Stimulated activated CD4-positive, alpha-beta T cell treated with anti-CD3 and anti-CD28 coated beads, Interleukin-15, amount 100 ng/mL, for 1 hour (primary cell): ENCODE measurements at places on chromosomes 16 and 17.

GRCh38 chr17:4001048-4001590 lies 36.9 kb upstream of the ATP2A3 start:
- no peak for DNase-seq

GRCh38 chr16:85573696-85574641 lies 39.2 kb upstream of the GSE1 start:
- DNase-seq: no peak

DNA sequence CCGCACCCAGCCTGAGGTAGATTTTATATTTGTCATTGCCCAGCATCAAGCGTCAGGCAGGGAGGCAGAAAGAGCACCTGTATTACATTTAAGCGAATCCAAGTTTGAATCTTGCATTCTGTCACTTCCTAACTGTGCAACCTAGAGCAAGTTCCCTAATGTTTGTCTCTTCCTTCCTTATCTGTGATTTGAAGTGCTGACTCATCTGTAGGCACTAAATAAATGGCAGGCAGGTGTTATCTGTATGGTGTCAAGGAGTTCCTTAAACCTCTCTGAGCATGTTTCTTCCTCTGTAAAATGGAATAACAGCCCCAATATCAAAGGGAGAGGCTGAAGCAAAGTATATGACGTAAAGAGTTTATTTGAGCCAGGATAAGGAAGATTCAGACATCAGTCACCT lies 24.3 kb downstream of the GP2 start:
- DNase-seq: no peak

DNA sequence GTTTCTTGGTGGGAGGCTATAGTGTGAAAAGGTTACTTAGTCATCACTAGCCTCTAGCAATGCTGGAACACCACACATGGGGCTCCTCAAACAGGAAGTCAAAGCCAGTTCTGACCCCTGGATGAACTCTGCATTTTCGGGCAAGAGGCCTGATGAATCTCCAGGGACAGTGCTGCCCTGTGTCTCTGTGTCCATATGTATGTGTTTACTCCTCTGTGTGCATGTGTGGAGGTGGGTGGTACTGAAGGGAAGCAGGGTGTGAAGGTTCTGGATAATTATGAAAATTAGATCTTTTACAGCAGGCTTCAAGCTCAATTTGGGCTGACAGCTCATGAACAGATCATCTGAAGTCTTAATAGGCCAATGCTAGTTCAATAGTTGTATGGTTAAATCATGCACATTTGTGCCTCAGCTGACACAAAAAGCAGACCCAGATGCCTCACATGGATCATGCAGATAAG lies 133.6 kb downstream of the SNX11 start:
- DNase-seq: no peak

- no peak for DNase-seq
Observed at GRCh38 chr17:43940630-43941029, 1.6 kb downstream of the PPY start.

GRCh38 chr16:57150682-57151330 lies 35.0 kb downstream of the PSME3IP1 start:
- DNase-seq: no peak

- no peak for DNase-seq
Observed at GRCh38 chr16:28014851-28015250, 48.7 kb downstream of the GSG1L start.

DNA sequence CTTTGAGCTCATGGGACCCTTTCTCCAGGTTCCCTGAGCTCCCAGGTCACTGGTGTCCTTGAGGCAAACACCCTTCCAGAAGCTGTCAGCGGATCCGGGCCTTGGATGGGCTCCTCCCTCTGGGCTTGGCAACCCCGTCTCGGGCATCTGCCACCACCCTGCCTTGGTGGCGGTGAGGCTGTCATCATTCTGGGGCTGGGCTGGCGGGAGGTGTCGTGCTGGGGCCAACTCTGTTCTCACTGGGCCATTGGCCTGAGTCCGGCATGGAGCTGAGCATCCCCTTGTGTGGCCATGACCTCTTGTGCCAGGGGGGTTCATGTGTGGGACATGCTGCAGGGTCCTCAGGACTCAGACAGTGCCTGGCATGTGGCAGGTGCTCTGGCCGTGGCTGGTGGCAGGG lies 197.6 kb downstream of the LAT start:
- no peak for DNase-seq

GRCh38 chr16:9115277-9115676 lies 23.8 kb downstream of the HAPSTR1 start:
- DNase-seq: no peak

DNA sequence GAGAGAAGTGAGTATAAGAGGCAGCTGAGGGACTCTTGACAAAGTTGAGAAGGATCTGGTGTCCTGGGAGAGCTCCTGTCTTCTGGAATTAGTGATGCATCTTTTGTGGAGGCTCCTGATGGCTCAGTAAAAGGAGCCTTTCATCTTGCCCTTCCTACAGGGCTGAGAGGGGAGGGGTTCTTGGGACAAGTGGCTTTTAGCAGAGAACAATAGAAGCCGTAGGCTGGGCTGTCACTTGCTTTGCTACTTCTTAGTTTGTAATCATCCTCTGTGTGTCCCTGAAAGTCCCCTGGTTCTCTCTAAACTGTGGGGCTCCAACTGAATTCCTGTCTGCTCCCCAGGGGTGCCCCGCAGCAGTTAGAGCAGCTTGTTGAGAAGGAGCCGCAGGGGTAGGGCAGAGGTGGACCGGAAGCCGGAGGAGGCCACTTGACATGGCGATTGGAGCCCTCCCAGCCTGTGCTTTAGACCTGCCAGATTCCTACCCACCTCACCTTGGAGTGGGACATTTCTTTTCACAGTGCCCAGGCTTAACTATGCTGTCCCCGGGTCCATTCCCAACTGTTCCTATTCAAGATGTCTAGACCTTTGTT lies 85.1 kb downstream of the PRKCA start:
- no peak for DNase-seq

DNA sequence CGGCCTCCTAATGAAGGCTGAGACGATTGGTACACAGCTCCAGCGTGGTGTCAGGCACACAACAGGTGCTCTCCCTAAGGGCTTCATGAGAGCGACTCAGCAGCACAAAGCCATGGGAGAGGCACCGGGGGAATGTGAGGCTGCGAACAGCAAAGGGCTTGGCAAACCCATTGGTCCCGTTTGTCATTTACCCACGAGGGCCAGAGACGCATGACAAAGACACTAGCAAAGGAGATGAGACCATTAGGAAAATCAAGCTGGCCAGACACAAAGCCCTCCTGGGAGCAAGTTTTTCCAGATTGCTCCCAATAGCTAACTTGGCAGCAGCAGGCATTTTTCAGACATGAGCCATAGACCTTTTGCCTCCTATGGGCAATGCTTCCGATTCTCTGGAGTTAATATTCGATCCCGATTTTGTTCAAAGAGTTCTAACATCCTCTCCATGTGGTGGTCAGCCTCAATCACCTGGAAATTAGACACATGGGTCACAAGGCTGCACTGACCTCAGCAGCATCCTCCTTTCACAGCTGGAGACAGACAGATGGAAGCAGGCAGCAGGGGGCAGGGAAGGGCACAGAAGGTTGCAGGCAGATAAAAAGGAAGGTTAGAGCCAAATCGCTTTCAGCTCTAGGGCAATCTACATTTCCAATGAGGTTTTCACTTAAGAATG lies 38.2 kb downstream of the TK2 start:
- DNase-seq: no peak

- no peak for DNase-seq
Observed at GRCh38 chr16:87854907-87855683, 14.2 kb downstream of the SLC7A5 start.

DNA sequence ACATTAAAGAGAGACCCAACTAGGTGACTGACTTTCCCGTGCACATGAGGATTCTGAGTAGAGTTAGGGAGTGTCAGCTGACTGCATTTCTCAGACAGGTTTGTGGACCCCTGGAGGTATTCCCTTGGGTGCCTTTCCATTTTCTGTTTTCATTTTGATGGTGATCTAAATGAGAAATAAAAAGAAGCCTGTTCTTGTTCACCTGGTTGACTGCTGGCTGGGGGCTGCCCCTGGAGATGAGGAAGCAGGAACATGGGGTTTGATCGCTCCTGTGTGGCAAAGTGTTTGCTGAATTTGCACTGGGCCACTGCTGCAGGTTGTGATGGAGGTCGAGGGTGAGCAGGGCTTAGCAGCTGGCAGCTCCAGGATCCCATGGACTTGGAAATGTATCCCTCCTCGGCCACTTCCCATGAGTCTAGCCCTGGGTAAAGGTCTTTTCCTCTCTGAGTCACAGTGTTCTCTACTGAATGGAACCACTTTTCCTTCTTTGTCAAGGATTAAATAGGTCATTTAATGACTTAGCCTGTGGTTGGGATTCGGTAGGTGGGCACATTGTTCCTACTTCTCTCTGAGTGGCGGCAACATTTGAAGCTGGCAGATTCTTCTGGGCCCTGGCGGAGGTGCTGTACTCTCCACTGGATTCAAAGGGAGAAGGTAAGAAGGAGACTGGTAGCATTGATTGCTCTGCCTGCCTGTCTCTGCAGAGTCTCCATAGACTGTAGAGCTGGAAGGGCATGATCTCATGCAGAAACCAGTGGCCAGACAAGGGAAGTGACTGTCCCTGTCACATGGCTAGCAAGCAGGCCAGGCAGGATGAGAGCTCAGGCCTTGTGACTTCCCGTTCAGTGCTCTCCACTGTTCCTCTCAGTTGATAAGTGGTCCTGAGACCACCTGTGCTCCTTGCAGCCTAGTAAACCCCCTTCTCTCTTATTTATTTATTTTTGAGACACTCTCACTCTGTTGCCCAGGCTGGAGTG lies 17.9 kb downstream of the SNX29 start:
- no peak for DNase-seq

- no peak for DNase-seq
Observed at GRCh38 chr17:36979565-36979941, 30.8 kb downstream of the AATF start.

DNA sequence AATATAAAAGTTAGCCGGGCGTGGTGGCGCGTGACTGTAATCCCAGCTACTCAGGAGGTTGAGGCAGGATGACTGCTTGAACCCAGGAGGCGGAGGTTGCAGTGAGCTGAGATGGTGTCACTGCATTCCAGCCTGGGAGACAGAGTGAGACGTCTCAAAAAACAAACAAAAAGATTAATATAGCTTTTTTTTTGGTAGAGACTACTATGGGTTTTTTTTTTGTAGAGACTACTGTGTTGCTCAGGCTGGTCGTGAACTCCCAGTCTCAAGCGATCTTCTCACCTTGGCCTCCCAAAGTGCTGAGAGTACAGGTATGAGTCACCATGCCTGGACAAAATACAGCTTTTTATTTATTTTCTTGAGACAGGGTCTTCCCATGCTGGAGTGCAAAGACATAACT lies 20.2 kb downstream of the ZNRF1 start:
- DNase-seq: no peak

GRCh38 chr16:82915139-82915824 lies 288.5 kb downstream of the CDH13 start:
- no peak for DNase-seq

GRCh38 chr17:80779961-80780380 lies 211.7 kb upstream of the CHMP6 start:
- no peak for DNase-seq

DNA sequence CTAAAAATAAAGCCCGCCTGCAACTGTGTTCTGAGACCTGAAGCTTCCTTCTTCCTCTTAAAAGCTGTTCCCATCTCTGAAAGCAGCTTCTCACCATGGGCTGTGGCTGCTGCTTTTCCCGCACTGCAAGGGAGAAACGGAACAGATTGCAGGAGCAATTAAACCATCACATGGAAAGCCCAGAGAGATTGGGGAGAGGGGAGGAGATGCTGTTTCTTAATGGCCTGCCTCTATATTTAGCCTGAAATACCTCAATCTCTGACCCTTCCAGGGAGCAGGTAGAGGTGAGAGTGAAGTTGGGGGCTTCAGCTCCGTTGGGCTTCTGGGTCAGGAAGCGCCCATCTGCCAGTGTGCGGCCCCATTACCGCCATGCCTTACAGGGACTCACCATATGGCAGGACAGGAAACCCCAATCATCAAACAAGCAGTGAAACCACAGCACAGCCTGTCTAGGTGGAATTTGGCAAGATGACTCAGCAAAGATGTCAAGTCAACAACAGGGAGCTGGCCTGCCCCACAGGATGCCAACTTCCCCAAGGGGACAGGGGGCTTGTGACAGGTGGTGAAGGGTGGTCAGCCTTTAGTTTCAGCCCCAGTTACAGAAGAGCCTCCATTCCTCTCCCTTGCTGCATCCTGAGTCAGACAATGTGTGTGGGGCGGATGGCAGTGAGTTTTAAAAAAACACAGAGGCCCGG lies 286.6 kb upstream of the CCL2 start:
- no peak for DNase-seq

DNA sequence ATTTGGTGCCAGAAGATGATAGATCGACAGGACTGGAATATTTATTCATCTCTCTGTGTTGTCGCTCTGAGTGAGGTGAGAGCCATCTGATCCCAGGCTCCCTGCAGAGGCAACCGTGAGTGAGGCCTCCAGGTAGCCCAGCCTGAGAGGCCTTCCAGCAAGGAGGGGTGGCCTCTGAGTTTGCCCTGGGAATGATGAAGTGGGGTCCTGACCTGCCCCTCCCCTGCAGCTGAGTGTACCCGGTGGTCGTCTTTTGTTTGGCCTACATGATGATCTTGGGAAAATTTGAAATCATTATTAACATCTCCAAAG lies 86.4 kb downstream of the CBLN1 start:
- DNase-seq: no peak

- no peak for DNase-seq
Observed at GRCh38 chr17:59504821-59505220, 60.6 kb upstream of the DHX40 start.

DNA sequence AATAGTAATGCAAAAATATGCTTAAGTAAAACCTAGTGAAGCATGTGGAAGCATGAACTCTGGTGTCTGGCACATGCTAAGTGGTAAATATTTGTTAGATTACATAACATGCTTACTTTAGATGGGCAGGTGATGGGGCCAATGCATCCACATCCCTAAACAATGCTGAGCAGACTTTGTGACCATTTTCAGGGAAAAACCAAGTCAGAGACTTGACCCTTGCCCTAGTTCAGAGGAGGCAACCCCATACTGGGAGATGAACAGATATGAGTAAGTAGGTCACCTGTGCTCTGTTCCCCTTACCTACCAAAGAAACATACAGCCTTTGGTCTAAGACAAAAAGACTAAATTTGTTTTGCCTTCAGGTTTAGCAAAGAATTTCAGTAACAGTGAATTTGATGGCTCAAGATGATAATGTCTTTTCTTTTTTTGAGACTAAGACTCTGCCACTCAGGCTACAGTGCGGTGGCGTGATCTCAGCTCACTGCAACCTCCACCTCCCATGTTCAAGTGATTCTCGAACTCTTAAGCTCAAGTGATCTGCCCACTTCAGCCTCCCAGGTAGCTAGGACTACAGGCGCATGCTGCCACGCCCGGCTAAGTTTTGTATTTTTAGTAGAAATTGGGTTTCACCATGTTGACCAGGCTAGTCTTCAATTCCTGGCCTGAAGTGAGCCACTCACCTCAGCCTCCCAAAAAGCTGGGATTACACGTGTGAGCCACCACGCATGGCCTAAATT lies 91.4 kb downstream of the HIC1 start:
- no peak for DNase-seq

- no peak for DNase-seq
Observed at GRCh38 chr16:84751947-84752346, 52.1 kb downstream of the USP10 start.

GRCh38 chr17:4327606-4328005 lies 38.9 kb downstream of the UBE2G1 start:
- no peak for DNase-seq
